ENCODE measurements at places on chromosomes 5 and 9.

- DNase-seq = no peak
Measured at GRCh38 chr5:116569999-116570398, 4.6 kb downstream of the SEMA6A start.

DNA sequence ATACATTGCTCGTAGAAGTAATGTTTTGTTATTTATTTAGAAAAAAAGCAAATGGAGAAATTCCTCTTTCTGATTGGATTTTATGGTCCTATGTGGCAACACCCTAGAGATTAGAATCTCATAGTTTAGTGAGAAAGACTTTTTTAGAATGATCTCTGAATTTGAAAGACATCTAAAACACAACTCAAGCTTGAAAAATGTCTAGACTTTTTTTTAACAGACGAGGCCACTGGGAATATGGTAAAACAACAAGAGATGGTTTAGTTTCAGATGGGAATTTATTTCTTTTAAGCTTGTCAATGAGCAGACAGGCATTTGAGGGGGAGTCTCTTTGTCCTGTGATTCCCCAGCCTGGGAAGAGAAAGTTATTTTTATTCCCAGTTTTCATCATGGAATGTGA is 122.1 kb downstream of the NTRK2 start:
- DNase-seq = no peak

DNA sequence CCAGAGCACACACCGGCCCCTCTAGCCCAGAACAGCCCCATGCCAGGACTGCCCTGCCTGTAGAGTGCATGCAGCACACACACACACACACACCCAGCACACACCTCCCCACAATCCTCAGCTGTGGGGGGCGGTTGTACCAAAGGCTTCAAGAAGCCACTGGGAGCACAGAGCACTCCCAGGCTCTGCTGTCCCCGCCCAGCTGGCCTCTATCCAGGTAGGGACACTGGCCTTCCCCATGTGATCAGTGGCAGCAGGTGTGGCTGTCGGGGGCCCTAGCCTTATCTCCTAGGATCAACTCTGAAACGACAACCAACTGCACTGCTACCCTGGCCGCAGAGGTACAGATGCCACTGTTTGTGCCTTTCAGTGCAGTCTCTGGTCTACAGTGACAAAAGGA is 2.0 kb downstream of the ANAPC2 start:
- DNase-seq = no peak

DNA sequence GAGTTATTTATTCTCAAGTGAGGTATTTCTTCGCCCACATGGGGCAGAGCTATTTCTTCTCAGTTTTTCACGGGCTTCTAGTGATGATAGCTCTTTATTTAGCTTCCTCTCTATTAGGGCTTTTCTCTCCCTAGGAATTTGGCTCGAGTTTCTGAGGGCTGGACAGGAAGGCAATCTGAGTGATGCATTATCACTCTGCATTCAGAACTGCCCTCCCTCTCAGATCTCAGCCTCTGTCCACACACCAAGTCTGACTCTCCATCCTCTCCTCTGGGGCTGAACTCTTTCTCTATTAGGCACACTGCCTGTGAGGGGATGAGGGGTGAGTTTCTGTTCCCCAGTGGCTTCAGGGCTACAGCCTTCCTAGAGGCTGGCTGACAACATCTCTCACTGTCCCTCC is 14.9 kb upstream of the SCAMP1 start:
- DNase-seq = no peak

GRCh38 chr5:79875230-79875629 is 115.8 kb downstream of the MTX3 start:
- no peak for DNase-seq

GRCh38 chr9:95815133-95815532 is 60.4 kb upstream of the ERCC6L2 start:
- DNase-seq = no peak

GRCh38 chr9:127877566-127877998 is at the start of gene AK1:
Gene AK1, minus strand, starts transcription at chr9:127877675. Its CDS starts 3,058 bp downstream, at chr9:127874617.
- DNase-seq = peak; percentile 45

- no peak for DNase-seq
Measured at GRCh38 chr5:167284222-167284890, 1007.1 kb upstream of the WWC1 start.

GRCh38 chr9:127293767-127294166 is 29.2 kb downstream of the GARNL3 start:
- no peak for DNase-seq

DNA sequence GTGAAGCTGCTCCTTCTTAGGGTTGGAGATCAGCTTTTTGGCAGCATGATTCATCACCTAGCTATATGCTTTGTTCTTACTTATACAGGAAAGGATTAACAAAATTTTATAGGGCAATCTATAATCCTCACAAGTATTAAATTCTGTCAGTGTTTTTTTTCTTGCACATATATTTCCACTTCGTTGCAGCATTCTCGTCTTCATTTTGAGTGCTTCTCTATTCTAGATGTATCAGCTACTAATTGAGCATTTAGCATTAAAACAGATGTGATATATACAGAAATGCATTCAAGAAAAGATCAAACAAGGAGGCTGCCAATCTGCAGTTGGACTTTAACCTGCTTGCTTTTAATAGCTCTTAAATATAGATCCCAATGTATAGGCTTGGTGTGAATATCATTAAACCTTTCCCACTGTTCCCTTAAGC is 3.6 kb upstream of the CTXN3 start:
- DNase-seq = no peak

GRCh38 chr5:80798633-80799032 is 143.8 kb upstream of the DHFR start:
- no peak for DNase-seq

DNA sequence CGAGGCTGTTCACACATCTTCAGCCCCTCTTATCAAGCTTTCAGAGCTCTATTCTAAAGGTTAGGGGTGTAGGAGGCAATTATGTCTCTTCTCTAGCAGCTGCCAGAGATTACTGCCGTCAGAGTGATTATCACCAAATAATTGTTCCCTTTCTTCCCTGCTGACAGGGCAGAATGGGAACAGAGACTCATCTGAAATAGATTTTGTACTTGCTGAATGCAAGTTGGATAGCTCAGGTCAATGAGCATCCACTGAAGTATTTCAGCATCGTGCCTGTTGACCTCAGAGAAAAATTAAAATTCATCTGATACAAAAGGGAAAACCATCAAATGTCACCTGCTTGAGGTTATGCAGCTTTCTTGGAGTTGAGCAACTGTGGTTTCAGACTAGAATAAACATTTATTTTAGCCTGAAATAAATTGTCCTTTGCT is 213.7 kb upstream of the MAP3K1 start:
- DNase-seq = no peak

- no peak for DNase-seq
Measured at GRCh38 chr5:160641405-160641804, 210.6 kb downstream of the ATP10B start.

DNA sequence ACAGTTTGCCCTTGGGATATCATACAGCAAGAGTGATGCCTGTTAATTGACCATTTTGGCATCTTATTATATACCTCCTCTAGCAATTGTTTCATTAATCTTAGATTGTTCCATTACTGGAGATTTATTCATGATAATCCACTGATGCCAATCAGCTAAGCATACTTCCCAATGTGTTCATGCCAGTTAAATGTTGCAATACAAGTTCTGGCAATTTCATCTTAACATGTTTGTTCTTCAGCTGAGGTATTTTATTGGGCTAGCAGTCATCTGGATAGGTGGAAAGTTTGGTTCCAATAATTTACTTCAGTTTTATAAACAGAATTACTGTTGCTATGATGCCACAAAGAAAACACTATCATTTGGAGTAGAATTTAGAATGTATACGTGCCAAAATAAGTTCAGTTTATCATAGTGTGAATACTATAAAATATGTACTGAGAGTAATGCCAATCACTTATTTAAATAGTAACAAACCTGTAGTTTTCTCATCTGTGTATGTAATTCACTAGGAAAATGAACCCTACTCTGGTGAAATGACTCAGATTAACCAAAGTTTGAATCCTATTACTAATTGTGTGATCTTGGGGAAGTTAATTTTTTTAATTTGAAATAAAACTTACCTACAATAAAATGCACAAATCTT is 27.9 kb upstream of the IL31RA start:
- no peak for DNase-seq

DNA sequence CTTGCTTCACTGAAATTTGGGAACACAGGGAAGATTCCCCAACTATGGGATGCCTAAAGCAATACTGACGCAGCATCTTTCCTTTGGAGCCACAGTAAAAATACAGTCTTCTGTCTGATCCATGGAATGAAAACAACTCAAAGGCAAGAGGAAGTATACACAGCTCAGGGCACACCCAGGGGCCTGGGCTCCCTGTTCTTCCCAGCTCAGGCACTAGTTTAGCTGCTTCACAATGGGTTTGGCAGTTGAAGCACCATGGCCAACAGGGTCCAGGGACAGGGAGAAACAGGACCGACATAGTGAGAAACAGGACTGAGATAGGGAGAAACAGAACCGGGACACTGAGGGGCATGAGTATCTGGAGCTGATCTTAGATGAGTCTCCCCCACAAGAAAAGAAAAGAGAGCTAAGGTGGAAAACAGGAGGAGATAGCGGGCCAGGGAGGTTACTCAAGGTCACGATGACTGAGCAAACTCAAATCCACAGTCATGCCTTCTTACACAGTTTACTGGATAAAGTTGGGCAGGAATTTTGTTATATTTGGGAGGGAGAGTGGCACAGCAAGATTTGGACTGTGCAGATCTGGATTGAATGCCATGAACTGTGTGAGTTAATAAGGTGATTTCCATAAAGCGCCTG is 198.8 kb downstream of the SMARCA2 start:
- no peak for DNase-seq

DNA sequence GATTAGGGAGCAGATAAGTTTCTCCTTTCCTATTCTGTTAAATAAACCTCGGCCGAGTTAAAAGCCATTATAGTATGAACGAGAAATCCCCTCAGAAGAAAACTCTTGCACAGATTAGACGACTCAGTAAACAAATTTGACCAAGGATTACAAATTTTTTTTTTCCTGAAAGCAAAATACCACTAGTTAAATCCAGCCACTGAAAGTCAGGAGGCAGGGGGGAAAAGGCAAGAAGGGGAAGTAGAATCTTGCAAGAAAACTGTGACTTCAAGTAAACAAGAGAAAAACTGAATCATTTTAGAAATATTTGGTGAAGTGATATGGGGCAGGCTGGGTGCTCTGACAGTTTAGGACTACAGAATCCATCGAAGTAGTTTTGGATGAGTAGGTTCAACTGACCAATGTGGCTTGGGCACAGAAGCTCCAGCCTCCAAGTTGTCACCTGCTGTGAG is 251.0 kb downstream of the DENND1A start:
- no peak for DNase-seq

- no peak for DNase-seq
Measured at GRCh38 chr9:89412541-89412940, 85.4 kb downstream of the SEMA4D start.

DNA sequence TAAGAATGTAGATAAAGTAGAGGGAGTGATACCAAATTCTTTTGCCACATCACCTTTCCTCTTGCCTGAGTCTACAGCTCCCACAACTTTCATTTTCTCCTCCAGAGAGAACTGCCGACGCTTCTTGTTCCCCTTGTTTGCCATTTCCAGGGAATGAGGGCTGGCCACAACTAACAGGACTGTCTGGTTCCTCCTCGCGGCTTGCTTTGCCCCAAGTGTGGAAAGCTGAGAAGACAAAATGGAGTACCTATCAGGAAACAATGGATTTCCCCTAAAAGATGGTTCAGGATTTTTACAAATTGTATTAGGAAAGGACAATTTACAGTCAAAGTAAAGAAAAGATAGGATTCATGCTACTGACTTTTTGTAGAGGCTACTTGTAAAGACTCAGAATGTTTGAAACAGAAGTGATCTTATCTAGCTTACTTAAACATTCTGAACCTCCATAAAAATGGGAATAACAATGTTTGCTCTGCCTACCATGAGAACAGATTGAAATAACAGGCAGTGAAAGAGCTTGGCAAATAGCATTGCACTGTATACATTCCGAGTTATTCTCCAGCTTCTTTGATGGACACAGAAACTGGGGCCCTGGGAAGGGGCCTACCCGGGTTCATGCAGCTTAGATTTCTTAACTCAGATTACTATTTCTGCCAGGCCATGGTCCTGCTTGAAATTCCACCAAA is 4.1 kb downstream of the TIGD6 start:
- DNase-seq = no peak

DNA sequence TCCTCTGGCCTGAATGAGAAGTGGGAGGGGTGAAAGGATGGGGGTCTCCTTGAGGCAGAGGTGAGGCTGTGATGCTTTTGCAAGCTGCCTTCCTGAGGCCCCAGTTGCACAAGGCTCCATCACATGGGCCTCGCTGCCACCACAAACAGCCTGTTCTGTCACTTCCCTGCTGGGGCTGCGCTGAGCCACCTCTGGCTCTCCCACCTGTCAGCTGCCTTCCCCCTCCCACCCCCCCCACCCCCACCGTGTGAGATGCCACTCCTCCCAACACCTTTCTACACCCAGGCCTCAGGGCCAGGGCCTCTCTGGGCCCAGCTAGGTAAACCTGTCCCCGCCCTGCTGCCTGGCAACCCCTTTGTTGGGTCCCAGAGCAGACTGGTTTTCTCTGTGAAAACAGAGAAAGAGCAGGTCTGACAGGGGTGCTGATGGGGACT is 4.5 kb upstream of the PDLIM4 start:
- DNase-seq = no peak

DNA sequence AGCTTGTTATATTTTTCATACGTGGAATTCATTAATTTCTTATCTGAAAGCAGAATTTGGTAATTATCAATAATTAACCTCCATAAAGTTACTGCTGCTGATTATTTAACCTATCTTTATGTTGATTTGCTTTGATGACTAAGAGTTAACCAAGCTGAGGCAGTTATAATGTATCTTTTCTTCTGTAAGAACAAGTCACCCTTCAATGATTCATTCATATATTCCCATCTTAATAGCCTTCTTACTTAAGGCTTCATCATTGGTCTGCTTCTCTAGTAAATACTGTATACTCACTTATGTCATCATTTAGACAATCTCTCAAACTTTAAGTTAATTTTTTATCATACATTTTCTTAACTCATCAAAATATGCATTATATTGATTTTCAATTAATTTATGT is 592.2 kb downstream of the ANXA1 start:
- DNase-seq = no peak

- no peak for DNase-seq
Measured at GRCh38 chr9:27943501-27943900, 370.2 kb upstream of the C9orf72 start.

DNA sequence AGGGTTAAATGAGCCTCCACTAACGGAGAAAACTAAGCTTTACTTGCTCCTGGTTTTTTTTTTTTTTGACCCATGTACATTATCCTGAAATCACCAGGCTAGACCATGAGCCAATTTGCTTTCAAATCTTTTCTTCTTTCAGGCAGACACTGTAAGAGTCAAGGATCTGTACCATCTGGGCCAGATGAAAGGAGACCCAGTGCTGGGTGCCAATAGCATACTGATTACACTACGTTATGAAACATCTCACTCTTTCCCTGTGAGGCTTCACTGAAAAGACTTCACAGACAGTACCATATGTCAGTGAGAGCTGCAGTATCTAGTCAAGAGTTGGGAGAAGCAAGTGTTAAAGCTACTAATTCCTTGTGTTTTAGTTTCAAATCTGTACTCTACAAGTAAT is 161.2 kb upstream of the PTPRD start:
- no peak for DNase-seq

GRCh38 chr5:136249678-136250266 is 56.8 kb upstream of the SMIM32 start:
- peak; percentile 3 for DNase-seq
